Central memory CD8-positive, alpha-beta T cell (primary cell): ENCODE measurements at places on chromosomes 5 and 9.
A peak's percentile ranks its signal among the peaks of the same experiment; 100 is the strongest.

GRCh38 chr9:76353280-76353679, 40.9 kb downstream of the RFK start:
- no peak for DNase-seq

GRCh38 chr5:113487781-113488644, at the start of gene MCC:
Gene MCC, minus strand, starts transcription at chr5:113488453.
- no peak for DNase-seq

DNA sequence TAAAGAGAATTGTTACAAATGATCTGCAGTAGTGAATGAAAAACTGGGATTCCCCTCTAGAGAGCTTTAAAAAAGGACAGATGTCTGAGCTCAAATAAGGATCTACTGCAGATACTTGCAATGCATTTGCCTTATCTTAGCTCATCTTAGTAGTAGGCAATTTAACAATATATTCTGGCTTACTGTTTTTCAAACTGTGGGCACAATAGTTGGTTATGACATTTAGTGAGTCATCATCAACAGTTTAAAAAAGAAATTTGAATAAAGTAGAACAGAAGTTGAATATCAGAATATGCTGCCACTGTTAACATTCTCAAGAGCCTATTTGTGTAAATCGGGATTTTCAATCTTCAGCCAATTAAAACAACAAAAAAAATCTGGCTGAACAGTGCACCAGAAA, 6.7 kb upstream of the CAST start:
- no peak for DNase-seq

GRCh38 chr5:59579101-59579823, 314.3 kb downstream of the PDE4D start:
- DNase-seq = no peak

GRCh38 chr5:172484664-172485063, 30.3 kb upstream of the SH3PXD2B start:
- no peak for DNase-seq

DNA sequence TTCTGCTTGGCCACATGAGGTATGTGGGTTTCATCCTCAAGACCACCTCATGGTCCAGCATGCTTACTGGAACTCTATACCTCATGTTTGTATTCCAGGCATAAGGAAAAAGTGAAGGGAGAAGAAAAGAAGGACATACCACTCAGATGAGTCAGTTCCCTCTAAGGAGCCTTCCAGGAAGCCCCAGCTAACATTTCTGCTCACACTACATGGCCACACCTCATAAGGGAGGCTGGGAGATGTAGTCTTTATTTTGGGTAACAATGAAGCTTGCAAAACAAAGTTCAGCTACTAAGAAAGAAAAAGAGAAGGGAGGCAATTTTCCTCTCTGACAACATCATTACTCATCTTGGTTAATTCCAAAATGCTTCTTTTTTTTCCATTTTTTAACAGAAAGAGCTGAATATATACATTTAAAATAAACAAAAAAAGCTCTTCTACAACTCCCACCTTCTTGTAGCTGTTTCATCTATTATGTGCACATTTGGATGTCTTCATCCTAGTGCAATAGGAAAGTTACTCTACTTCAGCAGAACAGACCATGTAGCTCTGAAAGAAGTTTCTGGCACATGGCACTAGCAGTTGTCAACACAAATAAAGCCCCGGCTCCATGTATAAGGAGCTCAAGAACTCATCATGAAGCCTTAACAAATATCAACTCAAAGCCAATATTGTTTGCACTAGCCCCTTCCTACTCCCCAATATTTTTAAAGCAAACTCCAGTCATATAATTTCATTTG, 123.6 kb upstream of the CCDC112 start:
- DNase-seq = no peak

DNA sequence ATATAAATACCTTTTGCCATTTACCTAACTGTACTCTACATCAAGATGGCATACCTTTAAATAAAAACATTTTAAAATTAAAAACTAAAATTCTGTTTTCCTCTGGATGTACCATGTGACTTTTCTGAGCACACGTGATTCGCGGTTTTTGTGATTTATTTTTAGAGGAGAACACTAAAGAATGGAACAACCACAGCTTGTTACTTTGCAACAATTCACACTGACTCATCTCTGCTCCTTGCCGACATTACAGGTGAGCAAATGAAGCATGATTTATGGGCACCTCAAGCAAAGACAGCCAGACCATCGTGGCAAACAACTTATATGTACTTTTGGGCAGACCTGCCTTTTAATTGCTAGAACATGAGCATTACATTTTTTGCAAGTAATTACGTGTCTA, 61.3 kb downstream of the GDA start:
- DNase-seq = no peak

DNA sequence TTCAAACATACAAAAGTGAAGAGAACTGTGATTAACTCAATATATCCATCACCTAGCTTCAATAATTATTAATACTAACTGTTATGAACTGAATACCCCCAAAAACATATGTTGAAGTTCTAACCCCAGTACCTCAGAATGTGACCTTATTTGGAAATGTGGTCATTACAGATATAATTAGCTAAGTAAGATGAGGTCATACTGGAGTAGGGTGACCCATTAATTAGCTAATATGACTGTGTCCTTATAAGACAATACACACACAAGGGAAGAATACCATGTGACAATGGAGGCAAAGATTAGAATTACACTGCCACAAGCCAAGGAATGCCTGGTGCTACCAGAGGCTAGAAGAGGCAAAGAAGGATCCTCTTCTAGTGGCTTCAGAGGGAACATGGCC, 7.8 kb downstream of the RRAGA start:
- no peak for DNase-seq

GRCh38 chr5:133459474-133460160, 152.7 kb downstream of the FSTL4 start:
- no peak for DNase-seq

DNA sequence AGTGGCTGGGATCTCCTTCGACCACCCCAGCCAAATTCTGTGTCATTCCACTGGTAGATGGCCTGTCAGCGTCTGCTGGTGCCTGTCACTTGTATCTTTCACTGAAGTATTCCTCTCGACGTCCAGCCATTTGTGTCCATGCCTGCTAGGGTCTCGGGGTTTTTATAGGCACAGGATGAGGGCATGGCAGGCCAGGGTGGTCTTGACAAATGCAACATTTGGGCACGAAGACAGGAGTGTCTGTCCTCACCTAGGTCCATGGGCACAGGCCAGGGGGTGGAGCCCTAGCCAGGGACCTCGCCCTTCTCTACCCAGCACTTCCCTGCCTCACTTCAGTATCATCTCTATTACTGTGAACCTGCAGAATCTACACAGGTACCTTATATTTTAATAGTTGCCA, 2223.9 kb upstream of the ACO1 start:
- no peak for DNase-seq

GRCh38 chr9:82820186-82820585, 242.8 kb downstream of the RASEF start:
- DNase-seq = no peak

- peak; percentile 51 for DNase-seq
Measured at GRCh38 chr5:151094030-151094851, 13.4 kb upstream of the TNIP1 start.

GRCh38 chr5:53481887-53482716, 1.7 kb downstream of the FST start:
- peak; percentile 35 for DNase-seq

DNA sequence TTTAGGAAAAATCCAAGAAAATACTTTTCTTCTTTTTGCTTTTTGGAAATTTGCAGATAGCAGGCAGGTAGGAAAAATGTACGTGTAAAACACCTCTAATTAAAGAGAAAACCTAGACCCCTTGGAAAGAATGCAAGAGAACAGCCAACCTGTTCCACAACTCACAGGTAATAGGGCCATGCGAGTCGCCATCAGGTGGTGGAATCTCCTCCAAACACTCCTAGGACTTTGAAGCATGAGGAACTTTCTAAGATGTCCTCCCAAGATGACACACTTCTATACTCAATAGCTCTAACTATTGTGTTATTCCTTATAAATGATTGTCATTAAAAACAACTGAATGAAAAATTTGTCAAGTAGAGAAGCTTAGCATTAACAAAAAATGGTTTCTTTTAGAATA, 174.0 kb downstream of the TMC1 start:
- no peak for DNase-seq

- no peak for DNase-seq
Measured at GRCh38 chr5:78903861-78904260, 81.2 kb downstream of the ARSB start.
